Stomach (tissue), 19 donors: ENCODE measurements at places on chromosomes 2 and 18. TPM values are rescaled to one million over a fixed set of nuclear protein-coding genes. Genes with fewer than 3 reads are reported as not detected.

AQP12B gene
- not detected for total RNA-seq

AMER3 gene
- total RNA-seq = not detected

UGT1A5 gene
- 13.0 TPM for total RNA-seq

SPATA3 gene
- total RNA-seq = not detected

PID1 gene
- total RNA-seq = 51.2 TPM

DYNAP gene
- total RNA-seq = not detected

CCDC178 gene
- 24.5 TPM for total RNA-seq

DNA sequence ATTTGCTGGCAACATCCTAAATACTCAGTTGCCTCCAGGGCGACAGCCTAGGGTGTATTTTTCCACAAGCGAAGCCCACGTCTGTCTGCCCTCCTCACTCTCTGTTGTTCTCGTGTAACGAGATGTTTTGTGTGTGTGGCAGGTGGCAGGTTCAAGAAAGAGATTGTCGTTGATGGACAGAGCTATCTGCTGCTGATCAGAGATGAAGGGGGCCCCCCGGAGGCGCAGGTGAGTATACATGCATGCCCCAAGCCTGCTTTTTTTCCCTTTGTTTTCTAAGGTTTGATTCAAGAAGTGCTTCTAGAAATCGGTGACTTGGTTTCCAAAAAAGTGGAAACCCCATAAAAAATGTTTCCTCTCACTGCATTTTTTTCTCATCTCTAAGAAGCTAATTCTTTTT lies 247.0 kb downstream of the AGAP1 start:
- DNase-seq = no peak

GRCh38 chr18:12679183-12679786 lies 21.4 kb upstream of the SPIRE1 start:
- no peak for DNase-seq

DNA sequence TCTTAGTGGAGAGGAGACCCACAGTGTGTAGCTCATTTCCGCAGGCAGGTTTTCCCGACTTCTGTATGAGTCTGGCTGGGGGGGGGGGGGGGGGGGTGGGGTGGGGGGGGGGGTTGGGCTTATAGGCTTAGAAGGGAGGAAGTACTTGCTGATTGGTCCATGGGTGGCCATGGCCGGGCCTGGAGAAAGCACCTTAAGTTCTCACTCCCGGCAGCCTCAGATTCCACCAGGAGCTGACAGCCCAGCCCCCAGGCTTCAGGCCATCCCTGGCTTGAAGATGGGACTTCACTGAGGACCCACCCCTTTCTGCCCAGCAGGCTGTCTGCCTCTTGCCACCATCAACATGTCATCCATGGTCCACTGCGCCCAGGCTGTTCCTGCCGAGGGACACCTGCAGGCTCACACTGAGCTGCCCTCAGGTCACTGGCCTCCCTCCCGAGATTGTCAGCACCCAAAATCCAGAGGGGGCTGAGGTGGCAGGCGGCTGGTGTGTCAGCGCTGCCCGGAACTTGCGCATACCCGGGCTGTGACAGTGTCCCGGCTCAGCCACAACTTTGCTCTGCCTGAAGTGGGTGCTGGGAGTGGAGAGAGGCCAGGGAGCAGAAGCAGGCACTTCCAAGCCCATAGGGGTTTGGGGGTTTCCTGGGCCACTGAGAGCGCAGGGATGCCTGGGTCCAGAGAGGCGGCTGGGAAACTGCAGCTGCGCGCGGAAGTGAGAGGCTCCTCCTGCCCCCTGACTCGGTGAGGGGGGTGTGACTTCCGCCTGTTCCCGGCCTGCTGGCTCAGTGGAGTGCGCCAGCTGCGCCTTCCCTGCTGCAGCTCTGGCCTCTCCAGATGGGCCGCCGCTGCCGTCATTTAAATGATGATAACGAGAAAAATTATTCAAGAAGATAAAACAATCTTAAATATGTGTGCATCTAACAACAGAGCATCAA lies 256.1 kb downstream of the RPRM start:
- DNase-seq = no peak

DNA sequence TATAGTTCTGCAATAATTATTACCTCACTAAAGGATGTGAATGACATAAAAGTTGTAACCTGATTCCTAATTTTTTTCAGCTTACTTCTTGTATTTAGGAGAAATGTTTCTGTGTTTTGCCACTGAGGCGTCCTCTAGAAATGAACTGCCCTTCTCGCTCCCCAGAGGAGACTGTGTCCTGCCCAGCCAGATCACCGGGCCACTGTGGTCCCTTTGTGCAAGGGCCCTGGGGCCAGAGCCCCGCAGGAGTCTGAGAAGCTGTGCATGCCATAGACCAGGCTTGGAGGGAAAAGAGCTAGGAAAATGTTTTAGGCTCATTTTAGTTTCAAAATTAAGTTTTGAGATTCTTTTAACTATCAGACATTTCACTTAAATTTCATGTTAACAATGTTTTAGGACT lies 31.1 kb upstream of the LDLRAD4 start:
- no peak for DNase-seq

GRCh38 chr2:144211826-144212225 lies 308.1 kb downstream of the ZEB2 start:
- DNase-seq = no peak

- DNase-seq = no peak
These were observed 53.5 kb upstream of the ASAP2 start for GRCh38 chr2:9152975-9153642.

DNA sequence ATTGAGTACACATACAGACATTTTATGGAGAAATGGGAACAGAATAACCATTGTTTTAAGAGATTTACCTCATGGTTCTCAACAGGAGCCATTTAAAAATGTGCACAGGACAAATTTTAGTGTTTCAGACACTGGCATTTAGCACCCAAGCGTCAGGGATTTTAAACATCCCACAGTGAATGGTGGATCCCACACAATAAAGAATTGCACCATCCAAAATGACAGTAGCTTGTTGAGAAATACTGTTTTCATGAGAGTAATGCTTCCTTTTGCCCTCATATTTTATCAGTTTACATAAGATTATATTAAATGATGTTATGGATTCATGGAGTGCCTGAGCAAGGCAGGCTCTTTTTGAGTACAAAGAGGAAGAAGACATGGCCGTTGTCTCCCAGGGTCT lies 54.0 kb downstream of the MFSD6 start:
- DNase-seq = no peak

GRCh38 chr18:33660696-33661310 lies 82.8 kb downstream of the ASXL3 start:
- no peak for DNase-seq

GRCh38 chr2:158378926-158379325 lies 77.6 kb downstream of the CCDC148 start:
- no peak for DNase-seq

DNA sequence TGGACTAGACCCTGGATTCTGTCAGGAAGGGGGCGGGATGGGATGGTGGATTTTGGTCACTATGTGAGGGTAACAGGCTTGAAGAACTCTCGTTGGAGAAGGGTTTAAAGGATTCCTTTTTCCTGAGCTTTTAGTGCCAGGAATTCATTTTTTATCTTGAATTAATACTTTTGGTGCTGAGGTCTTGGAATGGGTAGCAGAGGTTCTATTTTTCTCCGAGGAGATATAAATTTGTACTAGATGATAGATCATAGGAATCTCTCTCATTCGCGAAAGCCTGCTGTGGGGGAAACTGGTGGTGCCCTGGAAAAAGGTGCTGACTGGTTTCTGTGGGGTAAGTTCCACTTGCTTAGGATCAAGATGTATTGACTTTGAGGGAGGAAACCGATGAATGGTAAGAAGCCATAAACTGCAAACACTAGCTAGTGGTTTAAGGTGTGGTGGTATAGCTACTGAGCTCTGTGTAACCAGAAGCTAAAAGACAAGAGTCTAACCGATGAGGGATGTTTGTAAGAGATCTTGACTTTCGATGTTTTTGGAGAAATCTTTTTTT lies 706 bp downstream of the AGPS start:
- no peak for DNase-seq

DNA sequence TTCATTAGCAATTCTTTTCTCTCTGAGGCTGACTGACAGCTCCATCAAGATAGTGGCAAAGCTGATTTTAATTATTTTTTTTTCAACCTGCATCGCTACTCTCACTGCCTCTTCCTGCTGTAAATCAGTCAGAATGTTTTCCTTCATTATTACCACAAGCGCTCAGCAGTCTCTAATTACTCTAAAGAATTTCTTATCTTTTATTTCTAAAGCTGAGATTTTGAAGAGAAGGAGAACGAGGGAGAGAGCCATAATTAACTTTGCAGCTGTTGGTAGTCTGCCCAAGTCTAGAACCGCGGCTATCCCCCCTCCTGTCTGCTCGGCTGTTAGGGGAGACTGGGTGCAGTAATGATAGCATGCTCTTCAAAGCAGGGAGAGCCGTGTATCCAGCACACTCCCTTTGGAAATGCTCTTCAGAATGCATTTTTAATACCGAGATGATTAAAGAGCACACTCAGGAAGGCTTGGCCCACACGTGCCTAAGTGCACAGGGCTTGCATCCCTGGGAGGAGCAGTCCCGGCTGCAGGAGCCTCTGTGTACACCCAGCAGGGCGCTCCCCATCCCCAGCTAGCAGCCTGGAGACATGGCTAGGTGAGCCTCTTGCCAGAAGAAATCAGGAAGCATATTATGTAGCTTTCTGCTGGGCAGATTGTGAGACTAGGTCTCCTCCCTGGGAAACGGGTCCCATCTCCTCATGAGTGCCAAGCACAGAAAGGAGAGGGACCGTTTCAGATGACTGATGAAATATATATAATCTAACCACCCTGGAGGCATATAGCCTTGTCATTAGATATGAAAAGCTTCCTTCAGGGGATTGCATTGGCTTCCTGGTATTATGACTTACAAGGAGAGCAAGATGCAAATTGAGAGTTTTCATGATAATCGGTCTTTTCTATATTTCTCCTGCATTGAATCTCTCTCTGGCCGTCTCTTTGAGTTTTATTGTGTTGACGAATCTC lies 555.2 kb downstream of the CMPK2 start:
- DNase-seq = peak; percentile 18

- DNase-seq = no peak
These were observed 298.7 kb upstream of the MGAT5 start for GRCh38 chr2:133955169-133955568.

DNA sequence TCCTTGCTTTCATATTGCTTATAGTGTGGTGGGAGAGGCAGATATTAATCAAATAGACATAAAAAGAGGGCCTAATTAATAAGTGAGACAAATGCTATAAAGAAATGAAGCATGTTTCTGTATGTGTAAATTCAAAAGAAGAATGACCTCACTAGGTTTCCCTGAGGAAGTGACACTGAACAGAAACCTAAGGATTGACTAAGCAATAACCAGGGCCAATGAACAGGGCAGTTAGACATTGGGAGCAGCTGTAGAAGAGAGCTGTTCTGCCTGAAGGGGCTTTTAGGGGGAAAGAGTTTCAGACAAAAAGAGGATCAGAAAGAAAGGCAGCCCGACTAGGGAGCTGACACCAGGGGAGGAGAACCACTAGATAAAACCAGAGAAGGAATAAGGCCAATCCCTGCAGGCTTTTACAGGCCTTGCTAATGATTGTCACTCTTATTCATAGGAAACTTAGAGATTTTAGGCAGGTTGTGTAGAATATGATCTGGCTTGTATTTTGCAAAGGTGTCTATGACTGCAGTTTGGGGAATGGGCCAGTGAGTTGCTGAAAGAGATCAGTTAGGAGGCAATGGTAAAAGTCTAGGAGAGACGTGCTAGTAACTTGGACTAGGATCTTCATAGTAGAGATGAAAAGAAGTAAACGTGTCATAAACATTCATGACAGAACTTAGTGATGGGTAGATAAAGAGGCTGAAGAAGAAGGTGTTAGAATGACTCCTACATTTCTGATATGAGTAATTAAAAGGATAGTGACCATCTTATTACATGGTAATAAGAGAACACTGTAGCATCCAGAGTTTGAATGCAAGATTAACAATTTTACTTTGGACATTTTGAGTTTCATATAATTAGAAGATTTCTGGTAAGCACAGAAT lies 26.8 kb upstream of the NABP1 start:
- DNase-seq = no peak

GRCh38 chr2:128310094-128310716 lies 8.5 kb downstream of the HS6ST1 start:
- no peak for DNase-seq

- DNase-seq = peak; percentile 52
These were observed 19.1 kb downstream of the BCL2L11 start for GRCh38 chr2:111139637-111140317.

DNA sequence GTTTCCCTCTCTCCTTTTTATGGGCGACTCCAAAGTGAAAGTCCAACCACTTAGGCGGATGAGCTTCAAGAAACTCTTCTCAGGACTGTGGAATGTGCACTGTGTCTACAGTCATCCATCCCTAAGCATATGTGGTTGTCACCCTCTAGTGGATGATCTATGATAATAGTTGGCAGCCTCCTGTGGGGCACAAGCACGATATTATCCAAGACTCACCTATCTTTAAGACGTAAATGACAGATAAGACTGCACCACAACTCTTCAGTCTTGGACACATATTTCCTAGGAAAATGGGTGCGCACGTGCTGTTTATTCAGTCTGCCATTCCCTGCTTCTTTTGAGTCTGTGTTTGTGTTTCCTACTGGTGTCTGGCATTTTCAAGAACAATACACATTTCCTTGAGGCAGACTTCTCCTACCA lies 145.5 kb upstream of the CTAGE1 start:
- DNase-seq = peak; percentile 40

- no peak for DNase-seq
These were observed 14.5 kb downstream of the SLC40A1 start for GRCh38 chr2:189566046-189566445.

GRCh38 chr2:226828191-226828590 lies 7.7 kb upstream of the RHBDD1 start:
- no peak for DNase-seq

- DNase-seq = no peak
These were observed 14.9 kb downstream of the VAPA start for GRCh38 chr18:9928646-9929259.

- DNase-seq = peak; percentile 40
These were observed 147.0 kb upstream of the KLHL14 start for GRCh38 chr18:32919799-32920198.

DNA sequence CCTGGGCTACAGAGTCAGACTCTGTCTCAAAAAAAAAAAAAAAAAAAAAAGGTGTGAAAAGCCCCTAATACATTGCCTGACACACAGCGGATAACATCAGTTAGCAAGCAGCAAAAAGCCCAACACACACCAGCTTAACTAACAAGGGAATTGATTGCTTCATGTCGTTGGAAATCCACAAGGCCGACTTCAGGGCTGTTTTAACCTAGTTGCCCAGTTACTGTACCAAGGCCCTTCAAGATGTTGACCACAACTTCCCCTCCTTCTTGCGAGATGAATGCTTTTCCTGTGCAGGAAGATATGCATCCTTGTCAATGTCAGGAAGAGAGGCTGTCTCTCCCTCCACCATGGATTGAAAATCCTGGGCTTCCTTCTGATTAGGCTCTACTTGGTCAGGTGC lies 202.9 kb downstream of the MIB1 start:
- DNase-seq = no peak

DNA sequence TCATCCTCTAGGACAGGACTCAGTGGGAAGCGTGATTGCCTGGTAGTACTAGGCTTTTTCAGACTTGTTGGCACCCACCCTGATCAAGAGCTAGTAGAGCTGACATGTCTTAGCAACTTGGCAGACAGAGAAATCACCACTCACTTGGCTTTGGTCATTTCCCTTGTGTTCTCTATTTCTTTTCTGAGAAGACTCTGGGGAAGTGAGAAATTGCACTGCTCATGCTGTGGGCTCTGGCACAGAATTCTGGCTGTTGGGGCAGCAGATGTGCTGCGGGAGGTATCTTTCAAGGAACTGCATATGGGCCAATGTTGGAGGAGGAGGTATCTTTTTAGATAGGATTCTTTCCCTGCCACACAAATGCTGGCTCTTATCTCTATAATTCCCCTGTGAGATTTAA lies 529.1 kb upstream of the MEX3C start:
- DNase-seq = no peak
